Hematopoietic multipotent progenitor cell treated with erythropoietin and hydrocortisone succinate and interleukin-3 and kit ligand, for 15 days (in vitro differentiated cells): ENCODE measurements at places on chromosomes 11 and 22.

GRCh38 chr11:99015634-99016454, 4.9 kb upstream of the CNTN5 start:
- peak; percentile 47 for DNase-seq

GRCh38 chr11:10937385-10937771, 79.5 kb upstream of the ZBED5 start:
- no peak for DNase-seq

GRCh38 chr22:44665115-44665514, 36.9 kb upstream of the PRR5 start:
- DNase-seq: no peak

DNA sequence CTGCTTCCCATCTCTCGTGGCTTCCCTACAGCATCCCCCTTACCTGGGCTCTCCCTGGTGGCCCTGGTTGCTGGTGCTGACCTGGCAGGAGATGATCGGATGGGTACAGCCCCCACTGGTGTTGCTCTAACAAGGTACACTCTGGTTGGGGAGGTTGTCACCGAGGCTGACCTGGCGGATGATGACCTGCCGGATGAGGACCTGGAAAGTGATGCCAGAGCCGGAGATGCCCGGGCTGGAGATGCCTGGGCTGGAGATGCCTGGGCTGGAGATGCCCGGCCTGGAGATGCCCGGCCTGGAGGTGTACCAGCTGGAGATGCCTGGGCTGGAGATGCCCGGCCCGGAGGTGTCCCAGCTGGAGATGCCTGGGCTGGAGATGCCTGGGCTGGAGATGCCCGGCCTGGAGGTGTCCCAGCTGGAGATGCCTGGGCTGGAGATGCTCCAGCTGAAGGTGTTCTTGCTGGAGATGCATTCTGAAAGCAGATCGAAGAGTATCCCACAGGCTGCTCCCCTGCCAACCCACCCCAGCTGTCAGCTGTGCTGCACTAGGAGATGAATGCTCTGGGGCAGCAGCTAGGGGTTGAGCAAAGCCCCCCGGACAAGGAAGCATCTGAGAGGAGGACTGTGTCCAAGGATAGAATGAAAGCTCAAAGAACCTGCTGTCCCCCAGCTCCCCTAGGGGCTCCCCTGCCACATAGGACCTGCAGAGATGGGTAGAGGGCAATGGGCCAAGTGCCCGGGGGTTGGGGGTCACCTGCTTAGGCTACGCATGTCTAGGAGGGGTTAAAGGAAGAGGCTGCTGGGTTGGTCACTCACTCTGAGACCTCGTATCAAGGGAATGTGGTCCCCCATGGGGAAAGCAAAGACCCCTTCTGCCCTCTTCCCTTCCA, 10.6 kb downstream of the TMPRSS13 start:
- no peak for DNase-seq

- DNase-seq: peak; percentile 28
Measured at GRCh38 chr22:31347251-31348008, 1.3 kb upstream of the PATZ1 start.

DNA sequence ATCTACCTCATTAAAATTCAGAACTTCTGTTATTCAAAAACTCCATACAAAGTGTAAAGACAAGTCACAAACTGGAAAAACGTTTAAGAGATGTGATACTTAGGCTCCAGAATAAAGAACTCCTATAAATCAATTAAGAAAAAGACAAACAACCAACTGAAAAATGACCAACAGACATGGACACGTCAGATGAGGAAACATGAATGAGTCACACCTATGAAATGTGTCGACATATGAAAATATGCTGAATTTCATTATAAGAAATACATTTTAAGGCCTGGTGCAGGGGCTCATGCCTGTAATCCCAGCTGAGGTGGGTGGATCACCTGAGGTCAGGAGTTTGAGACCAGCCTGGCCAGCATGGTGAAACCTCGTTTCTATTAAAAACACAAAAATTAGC, 78.7 kb downstream of the ENTHD1 start:
- DNase-seq: no peak

GRCh38 chr11:106763501-106763900, 254.8 kb downstream of the GUCY1A2 start:
- DNase-seq: no peak

DNA sequence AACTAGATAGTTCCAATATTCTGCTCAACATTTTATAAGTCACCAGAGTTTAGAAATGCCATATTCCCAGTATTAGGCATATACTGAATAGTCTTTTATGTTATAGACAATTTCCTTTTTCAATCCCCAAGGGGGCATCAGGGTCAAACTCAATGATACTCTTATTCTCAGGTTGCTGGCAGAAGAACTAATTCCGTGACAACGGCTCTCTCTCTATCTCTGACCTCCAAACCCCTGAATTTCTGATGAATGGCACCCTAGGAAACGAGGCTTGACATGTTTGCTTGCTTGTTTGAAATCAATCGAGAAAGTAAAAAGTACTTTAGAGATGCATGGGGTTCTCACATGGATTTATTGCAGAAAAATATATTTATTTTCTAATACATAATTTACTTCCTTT, 160.1 kb downstream of the CASP12 start:
- DNase-seq: no peak

GRCh38 chr11:123474994-123475393, 44.9 kb downstream of the GRAMD1B start:
- no peak for DNase-seq

- no peak for DNase-seq
Measured at GRCh38 chr11:72629266-72629665, 45.0 kb downstream of the PDE2A start.

DNA sequence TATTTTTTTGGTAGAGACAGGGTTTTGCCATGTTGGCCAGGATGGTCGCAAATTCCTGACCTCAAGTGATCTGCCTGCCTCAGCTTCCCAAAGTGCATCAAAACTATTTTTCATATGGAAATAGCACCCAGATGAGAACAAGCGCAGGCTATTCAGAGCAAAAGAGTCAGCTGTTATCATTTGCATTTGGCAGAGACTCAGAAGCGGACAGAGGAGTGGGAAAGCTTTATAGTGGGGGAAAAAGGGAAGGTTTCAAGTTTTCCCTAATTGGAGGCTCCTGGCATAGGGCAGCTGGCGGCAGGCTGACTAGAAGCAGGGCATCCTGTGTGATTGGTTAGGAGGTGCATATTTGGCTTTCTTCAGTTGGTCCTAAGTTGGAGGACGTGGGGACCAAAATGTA, 20.2 kb downstream of the ATG13 start:
- no peak for DNase-seq

DNA sequence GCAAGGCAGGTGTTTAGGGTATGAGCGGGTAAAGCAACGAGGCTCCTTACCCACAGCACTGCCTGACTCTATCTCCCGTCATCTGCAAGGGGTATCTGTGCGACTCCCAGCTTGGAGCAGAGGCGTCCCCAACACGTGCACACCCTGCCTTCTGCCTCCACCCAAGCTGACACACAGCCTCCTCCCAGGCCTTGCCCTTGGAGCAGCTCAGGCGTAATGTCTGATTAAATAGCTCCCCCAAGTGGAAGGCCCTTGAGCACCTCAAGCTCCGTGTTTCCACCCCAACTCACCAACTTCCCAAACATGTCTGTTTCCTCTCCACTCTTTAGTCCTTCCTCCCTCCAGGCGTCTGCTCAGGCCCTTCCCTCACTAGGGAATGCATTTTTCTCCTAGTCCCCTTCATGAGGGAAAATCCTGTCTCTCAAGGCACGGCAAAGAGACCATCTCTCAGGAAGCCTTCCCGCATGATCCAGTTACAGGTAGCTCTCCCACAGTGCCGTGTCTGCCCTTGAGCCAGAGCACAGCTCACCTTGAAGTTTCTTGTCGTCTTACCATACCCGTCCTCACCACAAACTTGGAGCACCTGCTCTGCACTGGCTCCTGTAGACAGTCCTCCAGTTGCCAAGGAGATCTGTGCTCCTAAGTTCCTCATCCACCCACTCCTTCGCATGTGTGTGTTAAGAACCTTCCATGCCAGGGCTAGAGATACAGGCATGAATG, 15.8 kb downstream of the CYB5R2 start:
- DNase-seq: peak; percentile 4

DNA sequence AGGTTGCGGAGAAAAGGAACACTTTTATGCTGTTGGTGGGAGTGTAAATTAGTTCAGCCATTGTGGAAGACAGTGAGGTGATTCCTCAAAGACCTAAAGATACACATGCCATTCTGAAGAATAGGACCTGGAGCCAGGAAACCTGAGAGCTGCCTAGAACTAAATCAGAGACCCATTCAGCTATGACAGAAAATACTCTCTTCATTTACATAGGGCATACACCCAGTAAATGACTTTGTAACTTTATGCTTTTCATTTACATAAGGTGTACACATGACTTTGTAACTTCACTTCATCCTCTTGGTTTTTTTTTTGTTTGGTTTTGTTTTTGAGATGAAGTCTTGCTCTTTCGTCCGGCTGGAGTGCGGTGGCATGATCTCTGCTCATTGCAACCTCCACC, 25.1 kb upstream of the APLNR start:
- DNase-seq: no peak

GRCh38 chr11:20310596-20311394, 52.7 kb upstream of the HTATIP2 start:
- DNase-seq: no peak

- DNase-seq: no peak
Measured at GRCh38 chr11:23423104-23423503, 562.8 kb upstream of the CCDC179 start.

DNA sequence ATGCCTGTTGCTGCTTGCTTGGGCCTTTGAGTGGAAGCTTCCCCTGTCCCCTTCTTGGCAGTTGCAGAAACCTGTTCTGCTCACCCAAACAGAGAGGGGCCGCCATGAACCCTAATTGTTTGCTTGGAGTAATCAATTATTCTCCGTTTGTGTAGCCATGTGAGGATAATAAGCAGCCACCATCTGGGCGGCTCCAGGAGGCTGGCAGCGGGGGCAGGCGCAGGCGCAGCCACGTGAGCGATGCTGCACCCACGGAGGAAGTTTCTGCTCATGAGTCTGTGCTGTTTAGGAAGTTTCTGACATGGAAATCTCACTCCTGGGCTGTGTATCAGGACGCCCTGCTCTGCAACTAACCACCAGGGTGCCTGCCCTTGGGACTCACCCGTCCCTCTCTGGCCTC, 90.1 kb downstream of the MPPED1 start:
- DNase-seq: no peak

DNA sequence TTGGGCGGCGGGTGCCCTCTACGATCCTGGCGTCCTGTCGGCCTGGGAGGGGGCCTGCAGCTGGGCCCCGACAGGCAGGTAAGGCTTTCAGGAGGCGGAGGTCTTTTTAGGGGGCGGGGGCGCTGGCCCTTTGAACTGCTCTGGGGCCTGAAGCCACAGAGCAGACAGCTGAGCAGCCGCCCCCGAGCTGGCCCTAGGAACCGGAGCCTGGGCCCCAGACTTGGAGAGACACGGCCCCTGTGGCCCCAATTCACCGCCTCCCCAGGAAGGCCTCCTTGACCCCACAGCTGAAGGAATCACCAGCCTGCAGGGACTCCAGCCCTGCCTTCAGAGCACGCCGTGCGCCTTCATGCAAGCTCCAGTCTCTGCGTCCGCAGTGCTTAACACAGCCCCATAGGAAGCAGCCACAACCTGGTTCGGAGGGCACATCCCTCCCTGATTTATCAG, 618 bp upstream of the CERK start:
- no peak for DNase-seq

- DNase-seq: no peak
Measured at GRCh38 chr22:28027453-28028448, 108.7 kb upstream of the PITPNB start.

GRCh38 chr11:66077927-66078326, 7.9 kb downstream of the PACS1 start:
- no peak for DNase-seq

DNA sequence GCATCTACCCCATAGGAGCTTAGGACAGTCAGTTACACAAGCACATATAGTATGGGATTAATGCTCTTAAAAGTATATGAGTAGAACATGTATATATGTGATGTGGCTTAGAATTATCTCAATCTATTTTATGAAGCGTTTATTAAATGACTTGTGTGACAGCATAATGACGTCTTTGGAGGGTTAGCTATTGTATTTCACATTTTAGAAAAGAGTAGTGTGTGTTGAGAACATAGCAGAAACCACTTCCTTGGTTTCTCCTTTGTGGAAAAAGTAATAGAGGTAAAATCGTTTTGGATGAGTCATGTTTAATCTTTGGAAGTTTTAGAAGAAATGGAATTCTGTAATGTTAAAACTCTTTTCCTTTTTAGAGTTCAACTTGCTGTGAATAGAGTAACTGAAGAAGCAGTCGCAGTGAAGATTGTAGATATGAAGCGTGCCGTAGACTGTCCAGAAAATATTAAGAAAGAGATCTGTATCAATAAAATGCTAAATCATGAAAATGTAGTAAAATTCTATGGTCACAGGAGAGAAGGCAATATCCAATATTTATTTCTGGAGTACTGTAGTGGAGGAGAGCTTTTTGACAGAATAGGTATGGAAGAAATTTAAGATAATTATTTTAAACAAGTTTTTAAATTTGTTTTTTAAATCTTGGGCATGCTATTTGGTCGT, 2.4 kb downstream of the CHEK1 start:
- DNase-seq: no peak
